ENCODE measurements at places on chromosomes 4 and X.

DNA sequence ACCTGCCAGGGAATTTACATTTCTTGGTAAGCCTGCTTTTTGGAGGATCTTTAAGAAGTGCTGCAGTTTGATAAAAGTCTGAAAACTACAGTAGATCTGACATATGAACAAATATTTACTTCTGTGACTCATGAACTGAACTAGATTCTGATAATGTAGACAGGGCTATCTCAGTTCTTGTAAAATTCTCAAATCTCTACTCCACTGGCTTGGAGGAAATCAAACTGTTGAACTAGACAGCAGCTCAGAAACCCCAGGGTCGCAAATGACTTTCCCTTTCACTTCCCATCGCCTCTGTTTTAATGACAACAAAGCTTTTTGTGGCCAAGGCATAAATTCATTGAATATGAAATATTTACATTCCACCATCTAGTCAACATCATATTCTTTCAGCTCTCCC, 15.4 kb upstream of the OCIAD1 start:
- no peak for DNase-seq

DNA sequence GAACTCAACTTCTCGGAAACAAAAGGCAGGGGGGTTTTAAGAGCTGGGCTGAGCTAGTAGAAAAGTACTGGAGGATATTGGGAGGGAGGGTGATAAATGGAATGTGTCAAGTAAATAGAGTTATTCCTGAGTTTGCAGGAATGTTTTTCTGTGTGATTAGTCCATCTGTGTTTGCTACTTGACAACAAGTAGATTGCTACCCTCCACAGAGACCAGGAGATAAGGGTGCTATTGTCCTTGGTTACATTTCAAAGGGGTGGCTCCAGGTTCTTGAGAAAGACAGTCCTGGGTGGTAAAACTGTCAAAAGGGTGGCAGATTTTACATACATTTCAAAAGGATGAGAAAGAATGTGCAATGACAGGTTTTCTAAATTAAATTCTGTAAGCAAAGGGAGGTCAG, 181.2 kb upstream of the PPP3CA start:
- no peak for DNase-seq

DNA sequence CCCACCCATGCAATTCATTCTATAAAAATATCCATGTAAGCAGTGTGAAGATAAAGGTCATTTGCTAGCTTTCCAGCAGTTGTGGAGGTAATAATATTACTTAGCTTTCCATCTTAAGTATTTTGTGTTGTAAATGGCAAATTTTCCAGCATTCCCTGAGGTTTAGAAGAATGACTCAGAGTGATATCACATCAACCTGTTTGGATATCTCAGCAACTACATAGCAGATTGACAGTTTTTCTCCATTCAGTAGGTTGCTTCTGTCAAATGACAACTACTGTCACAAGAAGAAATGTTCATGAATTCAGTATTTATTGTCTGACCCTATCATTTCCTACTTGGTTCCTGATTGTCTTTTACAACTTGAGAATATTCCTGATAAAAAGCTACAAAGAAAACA, 434.9 kb upstream of the GALNTL6 start:
- DNase-seq, result no peak

DNA sequence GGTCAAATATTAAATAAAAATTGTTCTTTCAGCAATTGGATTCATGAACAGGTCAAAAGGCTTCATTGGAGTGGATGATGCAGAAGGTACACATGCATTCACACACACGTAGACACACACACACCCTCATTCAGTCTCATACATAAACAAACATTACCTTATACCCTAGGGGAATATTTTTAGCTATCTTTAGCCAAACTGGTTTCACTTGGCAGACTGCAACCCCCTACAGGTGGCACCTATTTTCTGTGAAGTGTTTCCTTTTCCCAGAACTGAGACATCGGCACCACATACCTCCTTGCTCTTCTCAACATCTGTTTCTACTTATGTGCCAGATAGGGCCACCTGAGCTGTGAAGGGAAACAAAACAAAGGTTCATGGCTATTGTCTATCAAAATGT, 18.5 kb upstream of the KDR start:
- no peak for DNase-seq

DNA sequence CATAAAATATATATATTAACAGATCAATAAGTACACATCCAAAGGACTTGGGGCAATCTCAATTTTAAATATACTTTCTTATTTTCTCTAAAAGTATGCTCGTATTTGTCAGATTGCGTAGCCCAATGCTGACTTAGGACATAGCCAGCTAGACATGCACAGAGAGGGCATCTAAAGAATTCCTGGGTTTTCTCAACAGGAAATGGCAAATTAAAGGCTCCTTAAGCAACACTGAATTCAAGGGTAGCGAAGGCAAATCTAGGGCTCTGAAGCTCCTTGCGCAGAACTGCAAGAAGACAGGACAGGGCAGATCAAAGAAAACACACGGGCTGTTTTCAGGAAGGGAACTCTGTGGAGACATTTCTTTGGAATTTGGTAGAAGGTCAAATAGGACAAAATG, 94.6 kb upstream of the FTHL17 start:
- no peak for DNase-seq

DNA sequence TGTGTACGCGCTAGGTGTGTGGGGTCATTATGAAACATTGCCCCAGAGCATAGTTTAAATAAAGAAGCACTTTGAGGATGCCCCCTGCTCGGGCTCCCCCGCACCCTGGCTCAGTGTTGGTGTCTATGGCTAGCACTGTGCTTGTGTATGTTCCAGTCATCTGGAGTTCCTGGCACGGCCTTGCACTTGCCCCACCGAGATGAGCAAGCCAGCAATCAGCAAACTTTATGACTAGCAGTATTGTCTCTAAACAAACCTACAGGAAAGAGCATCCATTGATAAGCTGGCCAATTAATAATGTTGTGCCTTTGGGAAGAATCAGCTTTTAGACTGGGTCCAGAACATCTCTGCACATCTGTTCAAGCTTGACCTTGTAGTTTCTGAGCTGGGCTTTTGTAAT, 707 bp upstream of the SHROOM4 start:
- no peak for DNase-seq

GRCh38 chrX:155761185-155761584, 120.0 kb upstream of the VAMP7 start:
- no peak for DNase-seq

GRCh38 chr4:152979731-152980330, 43.7 kb downstream of the FHDC1 start:
- DNase-seq, result no peak

- DNase-seq, result no peak
These were observed 311 bp downstream of the RNF113A start for GRCh38 chrX:119871245-119871598.

- DNase-seq, result no peak
These were observed 54.7 kb downstream of the FAM193A start for GRCh38 chr4:2591189-2591588.

- no peak for DNase-seq
These were observed 135.3 kb upstream of the IL1RAPL2 start for GRCh38 chrX:104430742-104431119.

- DNase-seq, result no peak
These were observed 10.7 kb upstream of the HCCS start for GRCh38 chrX:11100281-11101035.

- no peak for DNase-seq
These were observed 243.4 kb upstream of the GK2 start for GRCh38 chr4:79651456-79651855.

DNA sequence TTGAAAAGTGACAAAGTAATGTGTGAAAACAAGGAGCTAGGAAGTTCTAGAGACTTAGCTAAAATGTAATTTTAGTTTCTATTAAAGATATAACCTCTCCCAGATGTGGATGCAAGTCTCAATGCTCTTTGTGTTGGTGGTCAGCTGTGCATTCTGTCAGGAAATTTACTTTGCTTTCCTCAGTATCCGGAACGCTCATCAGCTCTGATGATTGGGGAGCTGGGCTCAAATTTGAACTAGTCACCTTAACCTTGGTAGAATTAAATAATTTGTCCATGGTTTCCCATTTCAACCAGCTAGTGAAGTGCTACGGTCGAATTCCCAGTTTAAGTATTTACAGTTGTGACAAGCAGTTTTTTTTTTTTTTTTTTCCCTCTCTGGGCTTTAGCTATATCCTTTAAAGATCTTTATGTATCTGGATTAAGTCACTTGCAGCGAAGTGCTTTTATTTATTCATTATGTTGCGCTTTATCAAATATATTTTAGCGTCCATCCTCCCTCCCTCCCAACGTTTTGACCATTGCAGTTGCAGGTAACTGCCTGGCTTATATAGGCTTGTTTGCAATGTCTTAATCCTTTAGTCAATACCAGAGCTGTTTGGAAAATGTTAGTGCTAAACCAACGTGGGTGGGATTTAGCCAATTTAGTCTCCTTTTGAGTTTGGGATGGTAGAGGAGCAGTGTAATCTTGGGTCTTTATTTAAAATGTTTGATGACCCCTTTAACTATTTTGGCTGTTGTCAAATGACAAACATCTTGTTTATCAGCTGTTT, 2.1 kb downstream of the OGT start:
- no peak for DNase-seq

DNA sequence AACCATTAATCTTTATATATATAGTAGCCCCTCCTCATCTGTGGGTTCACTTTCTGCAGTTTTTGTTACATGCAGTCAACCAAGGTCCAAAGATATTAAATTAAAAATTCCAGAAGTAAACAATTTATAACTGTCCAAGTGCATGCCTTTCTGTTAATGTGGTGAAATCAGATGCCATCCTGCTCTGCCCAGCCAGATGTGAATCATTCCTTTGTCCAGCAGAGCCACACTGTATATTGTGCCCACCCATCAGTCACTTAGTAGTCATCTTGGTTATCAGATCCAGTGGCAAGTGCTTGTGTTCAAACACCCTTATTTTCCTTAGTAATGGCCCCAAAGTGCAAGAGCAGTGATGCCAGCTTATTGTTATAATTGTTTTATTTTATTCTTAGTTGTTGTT, 17.2 kb upstream of the PRDM5 start:
- no peak for DNase-seq

DNA sequence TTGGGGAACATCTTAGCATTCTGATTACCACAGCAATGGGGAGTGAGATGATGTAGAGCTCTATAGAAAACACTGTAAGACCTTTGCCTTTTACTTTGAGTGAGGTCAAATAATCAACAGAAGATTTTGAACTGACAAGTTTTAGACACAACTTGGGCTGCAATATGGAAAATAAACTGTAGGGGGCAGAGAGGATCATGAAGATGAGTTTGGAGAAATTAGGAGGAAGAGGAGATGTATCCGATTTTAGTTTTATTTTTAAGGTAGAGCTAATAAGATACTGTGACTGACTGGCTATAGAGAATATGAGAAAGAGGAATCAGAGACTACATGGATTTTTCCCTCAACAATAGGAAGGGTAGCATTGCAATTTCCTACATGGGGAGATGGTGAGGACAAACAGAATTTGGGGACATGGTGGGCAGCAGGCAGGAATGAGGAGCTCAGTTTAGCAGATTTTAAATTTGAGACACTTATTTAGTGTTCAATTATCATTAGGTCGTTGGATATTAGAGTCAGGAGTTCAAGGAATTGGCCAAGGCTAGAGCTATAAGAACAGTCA, 563.1 kb downstream of the INPP4B start:
- no peak for DNase-seq

- no peak for DNase-seq
These were observed 45.4 kb upstream of the MAGEC2 start for GRCh38 chrX:142250502-142250901.
